Suppressor macrophage treated with lipopolysaccharide for 4 hours (primary cell): ENCODE measurements at places on chromosomes 12 and 14.

DNA sequence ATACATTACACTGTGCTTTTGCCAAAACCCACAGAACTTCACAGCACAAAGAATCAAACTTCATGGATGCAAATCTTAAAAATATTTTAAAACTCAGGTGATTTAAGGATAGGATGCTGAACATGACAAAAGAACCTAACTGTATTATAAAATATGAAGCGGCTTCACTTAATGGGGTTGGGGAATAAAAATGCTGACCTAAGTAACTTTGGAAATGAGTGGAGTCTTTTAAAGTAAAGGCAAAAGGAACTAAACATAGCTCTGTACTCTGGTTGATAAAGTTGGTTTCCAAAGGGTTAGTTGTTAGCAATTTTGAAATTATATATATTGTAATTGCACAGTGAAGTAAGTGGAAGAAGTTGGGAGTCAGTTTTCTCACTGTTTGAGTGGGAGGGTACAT, 111.5 kb upstream of the SYT1 start:
- no peak for DNase-seq

GRCh38 chr12:95857799-95858198, 953 bp upstream of the SNRPF start:
- no peak for DNase-seq

DNA sequence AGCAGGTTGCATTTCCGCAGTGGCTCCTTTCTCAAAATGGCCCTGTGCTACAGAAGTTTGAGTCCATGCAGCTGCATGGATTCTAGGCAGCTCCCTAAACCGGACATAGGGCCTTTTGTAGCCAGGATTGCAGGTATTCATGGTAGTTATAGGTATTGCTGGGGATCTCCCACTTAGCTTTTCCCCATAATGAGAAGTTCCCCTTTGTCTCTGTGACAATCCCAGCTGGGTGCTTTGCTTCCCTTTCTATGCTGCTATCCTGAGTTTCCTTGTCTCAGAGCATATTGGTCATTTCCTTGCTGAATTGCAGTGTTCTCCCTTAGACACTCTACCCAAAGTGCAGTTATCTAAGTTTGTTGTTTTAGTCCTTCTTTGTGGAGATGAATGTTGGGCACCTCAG, 120.9 kb upstream of the MIS18BP1 start:
- no peak for DNase-seq

DNA sequence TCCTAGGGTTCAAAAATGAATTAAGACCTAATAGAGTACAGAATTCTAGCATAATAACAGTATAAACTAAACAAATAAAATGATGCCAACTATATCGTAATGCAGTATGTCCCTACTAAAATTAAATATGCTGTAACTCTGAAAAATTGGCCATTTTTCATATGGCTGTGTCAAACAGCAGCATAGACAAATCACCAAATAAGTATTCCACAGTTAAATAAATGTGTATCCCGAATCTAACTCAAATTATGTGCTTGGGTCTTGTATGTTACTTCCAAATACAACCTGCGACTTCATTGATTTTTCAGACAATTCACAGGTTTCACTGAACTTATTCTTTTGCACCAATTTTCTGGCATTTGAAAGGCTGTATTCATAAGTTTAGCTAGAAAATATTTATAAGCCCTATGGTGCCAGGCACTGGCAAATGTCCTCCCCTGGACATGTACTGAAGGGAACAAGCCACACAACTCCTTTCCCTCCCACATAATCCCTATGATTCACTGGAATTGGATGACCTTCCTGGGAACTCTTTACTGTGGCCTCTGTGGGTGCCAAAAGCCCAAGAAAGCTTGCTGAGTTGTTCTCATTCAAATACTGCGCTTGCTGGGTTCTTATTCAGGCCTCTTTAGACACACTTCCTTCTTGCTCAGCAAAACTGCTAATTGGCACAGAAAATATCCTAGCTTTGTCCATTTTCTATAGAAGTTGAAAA, 108.8 kb downstream of the KITLG start:
- no peak for DNase-seq

DNA sequence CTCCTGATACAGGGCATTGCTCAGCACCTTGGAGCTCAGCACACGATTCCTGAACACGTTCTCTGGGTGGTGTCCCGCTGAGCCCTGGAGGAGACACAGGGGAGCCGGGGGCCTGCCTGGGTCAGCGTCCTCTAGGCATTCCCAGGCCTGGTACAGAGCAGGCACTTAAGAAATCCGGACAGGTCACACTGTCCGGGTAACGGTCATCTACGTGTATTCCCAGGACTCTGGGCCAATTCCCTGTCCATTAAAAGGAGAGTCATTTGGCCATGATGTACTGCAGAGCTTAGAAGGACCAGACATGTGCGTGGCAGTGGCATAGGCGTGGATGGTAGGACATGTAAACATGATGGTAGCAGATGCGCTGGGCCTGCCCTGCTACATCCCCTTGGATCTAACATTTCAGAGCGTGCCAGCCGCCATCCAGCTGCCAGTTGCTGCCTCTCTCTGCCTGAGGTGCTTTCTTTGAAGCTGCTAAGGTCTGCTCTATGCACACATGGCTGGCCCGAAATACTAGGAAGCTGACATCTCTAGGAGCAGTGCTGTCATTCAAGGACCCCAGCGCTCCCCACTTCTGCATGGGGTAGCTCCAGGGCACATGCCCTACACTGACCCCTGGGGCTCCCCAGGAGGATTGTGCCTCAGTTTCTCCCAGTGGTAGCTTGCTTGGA, 273.1 kb upstream of the RTL1 start:
- DNase-seq = no peak

GRCh38 chr14:61484826-61485584, 163.6 kb downstream of the PRKCH start:
- no peak for DNase-seq

DNA sequence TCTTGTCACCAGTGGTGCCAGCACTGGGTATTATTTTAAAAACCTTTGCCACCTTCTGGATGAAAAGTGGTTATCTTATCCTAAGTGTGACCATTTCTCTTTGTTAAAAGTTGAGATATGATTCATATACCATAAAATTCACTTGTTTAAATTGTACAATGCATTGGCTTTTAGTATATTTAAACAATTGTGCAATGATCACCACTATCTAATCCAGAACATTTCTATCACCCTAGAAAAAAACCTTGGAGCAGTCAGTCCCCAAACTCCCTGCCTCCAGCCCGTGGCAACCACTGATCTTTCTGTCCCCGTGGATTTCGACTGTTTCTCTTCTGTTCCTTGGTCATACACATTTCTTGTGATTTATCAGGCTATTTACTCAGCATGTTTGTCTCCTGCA, 28.3 kb downstream of the SH2B3 start:
- DNase-seq = no peak

DNA sequence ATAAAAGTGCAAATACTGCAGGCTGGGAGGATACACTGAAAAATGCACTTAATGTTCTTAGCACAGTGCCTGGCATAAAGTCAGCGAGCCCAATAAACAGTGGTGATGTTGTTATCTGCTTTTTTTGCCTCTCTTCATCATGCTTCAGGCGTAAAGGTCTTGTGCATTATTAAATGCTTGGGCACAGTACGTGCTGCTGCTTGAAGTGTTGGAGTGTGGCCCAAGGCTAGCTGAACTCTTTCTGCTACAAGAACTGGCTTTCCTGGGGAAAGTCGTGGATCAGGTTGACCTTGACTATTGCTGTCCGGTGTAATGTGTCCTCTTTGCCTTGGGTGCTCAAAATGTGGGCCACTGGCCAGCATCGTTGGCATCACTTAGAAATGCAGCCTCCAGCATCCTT, 43.0 kb downstream of the SMOC1 start:
- no peak for DNase-seq

- peak; percentile 44 for DNase-seq
Observed at GRCh38 chr12:27094726-27095125, 12.3 kb upstream of the C12orf71 start.

- DNase-seq = no peak
Observed at GRCh38 chr12:125269276-125269675, 204.0 kb downstream of the AACS start.

DNA sequence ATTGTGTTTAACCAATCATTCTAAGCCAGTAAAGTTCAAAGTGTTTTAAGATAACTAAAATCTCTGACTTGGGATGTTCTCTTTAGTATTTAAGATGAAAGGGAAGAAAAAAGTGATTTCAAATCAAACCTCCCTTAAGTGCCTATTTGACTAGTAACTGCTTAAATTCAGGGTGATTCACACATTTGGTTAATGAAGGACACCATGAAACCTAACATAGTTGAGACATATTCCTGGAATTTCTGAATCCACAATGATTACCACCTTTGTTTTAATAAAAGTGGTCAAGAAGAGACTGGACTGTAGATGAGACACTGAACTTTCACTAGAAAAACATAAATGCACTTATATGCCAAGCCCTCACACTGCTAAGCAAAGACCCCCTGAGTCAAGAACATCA, 138.7 kb downstream of the MED13L start:
- no peak for DNase-seq

DNA sequence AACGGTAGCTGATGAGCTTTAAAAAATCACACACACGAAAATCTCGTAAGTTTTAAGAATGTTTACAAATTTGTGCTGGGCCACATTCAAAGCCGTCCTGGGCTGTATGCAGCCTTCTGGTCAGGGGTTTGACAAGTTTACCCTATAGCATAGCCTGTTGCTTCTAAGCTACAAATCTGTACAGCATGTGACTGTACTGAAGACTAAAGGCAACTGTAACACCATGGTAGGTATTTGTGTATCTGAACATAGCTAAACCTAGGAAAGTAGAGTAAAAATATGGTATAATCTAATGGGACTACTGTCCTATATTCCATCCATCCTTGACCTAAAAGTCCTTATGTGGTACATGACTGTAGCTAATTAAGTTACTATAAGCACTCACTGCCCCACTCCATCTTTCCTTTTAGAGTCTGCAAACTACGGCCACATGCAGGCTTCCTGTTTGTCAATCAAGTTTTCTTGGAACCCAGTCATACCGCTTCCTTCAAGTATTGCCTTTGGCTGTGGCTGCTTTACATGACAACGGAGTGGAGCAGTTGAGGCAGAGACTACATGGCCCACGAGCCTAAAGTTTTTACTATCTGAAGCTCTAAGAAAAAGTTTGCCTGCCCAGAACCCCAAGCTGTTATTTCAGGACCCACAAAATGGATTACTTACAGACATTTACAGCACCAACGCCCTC, 18.5 kb downstream of the KRT7 start:
- DNase-seq = no peak

DNA sequence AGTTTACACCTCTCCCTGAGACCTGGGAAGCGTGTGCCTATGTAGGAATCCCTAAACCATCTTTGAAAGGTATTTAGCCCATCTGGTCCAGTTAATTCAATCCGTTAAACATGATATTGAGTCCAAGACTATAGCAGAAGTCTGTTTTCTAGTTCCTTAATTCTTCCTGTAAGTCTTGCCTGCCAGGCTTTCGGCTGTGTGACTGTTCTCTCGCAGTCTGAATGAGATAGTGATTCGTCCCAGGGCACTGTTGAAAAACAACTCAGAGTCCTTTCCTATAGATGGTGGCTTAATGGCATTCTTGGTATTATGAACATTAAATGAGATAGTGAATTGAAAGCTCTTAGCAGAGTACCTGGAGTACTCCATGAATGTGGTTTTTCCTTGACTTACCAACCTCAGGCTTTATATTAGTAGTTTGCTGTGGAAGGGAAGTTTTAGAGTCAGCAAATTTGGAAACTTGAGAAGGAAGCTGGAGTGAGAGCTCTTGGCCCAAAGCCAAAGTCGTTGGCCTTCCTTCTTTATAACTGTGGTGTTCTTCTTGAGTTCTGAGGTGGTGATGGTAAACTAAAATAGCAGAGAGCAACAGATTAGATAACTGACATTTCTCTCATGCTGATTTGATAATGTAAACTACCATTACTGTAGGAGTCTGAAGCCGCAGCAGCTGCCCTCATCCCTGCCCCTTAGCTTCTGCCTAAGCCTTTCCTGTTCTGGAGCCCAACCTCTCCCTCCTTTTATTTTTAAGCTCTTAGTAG, 76.5 kb downstream of the TGFB3 start:
- peak; percentile 63 for DNase-seq

DNA sequence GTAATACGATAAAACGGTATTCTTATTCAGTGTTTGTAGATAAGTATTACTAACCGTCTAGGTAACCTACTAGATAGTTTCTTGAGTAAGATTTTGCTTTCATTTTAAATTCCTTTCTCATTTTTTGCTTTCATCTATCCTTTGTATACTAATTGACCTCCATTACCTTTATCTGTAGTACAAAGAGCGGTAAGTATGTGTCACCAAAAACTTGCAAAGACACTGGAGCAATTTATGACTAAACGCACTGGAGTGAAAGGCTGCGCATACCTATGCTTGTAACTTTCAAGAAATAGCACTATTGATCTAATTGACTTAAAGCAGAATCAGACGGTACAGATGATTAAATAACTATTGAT, 1.7 kb downstream of the ARHGAP5 start:
- DNase-seq = no peak

GRCh38 chr12:46410495-46410894, 37.9 kb upstream of the SLC38A2 start:
- no peak for DNase-seq

- no peak for DNase-seq
Observed at GRCh38 chr12:118526255-118527095, 150.1 kb downstream of the SUDS3 start.

GRCh38 chr14:55807053-55807880, 227.3 kb downstream of the KTN1 start:
- DNase-seq = no peak
